ENCODE measurements at places on chromosomes 7 and 10.

DNA sequence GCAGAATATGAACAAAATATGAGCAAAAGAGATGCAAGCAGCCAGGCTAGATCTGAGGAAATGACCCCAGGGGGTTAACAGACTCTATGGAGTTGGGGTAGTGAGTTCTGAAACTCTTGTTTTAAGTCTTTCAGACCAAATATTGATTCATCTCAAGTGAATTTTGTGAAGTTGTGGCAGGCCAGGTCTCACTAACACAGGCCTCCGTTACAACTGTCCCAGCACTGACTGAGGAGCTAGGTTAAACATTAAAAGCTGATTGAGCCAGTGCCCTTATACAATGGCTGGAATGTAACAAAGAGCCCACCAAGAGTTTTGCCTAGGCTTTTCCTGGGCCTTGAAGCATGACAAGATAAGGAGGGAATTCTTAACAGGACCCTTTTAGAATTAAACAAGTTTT lies 192.3 kb upstream of the STK17A start:
- DNase-seq: no peak
- no peaks in the 10 kb centered on the region for H3K27me3 ChIP-seq
- H3K27ac ChIP-seq: no peak overlapping the region

DNA sequence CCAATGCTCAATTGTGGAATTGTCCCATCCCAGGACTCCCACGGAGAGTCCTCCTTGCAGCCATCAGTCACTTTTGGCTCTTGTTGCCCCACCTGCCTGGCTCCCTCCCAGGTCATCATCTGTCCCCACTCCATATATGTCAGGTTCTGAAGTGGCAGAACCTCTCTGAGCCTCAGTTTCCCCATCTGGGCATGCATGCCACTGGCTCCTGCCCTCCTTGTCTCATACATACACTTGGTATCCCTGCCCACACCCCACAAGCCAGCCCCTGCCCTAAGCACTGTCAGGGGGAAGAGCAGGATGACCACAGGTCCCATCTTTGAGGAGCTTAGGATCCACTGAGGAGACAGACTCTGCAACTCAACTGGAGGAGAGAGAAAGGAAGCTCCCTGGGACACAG lies 156.9 kb downstream of the GRID1 start:
- no peak overlapping the region for H3K4me3 ChIP-seq
- H3K4me1 ChIP-seq: no peaks in the 10 kb centered on the region
- H3K27me3 ChIP-seq: no peaks in the 10 kb centered on the region
- no peak for DNase-seq

DNA sequence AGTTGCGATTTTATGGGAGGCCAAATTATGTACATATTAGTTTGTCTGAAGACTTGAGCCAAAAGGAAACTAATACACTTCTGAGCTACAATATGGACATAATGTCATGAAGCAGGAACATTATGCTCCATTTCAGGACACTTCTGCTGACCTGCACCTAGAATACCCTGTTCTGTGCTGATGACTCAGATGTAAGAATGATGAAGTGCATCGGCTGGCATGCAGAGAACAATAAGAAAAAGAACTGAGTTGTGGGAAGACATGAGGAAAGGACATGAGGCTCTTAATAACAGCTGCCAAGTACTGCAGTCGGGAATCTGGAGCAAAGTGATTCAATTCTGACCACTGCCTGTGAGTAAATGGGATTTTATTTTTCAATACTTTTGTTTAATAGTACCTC lies 192.9 kb upstream of the VSTM2A start:
- no peak overlapping the region for H3K4me3 ChIP-seq
- H3K36me3 ChIP-seq: no peaks in the 10 kb centered on the region
- H3K27me3 ChIP-seq: no peaks in the 10 kb centered on the region
- H3K27ac ChIP-seq: no peak overlapping the region
- DNase-seq: no peak
- H3K4me1 ChIP-seq: no peaks in the 10 kb centered on the region

DNA sequence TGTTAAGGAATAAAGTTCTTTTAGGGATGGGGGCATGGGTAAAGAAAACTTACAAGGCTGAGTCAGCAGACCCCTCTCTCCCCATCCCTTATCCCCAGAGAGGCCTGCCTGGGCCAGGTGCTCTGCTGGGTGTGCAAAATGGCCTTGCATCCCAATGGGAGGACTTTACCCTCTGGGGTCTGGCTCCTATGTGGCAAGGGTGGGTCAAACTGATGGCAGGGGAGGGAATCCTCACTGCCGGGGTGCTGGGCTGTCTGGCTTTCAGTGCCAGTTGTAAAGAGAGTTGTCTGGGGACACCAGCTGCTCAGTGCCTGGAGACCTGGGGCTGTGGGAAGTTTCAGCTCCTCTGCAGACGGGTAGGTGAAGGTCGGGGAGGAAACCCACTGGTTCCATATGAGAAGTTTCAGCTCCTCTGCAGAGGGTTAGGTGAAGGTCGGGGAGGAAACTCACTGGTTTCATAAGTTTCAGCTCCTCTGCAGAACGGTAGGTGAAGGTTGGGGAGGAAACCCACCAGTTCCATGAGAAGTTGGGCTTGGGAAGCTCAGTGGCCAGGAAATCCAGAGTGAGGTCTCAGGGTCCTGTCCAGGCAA lies 127.2 kb upstream of the PODXL start:
- H3K27ac ChIP-seq: no peak overlapping the region
- peak; percentile 92 for DNase-seq
- H3K27me3 ChIP-seq: peaks cover 43% of the 10 kb centered on the region
- H3K36me3 ChIP-seq: no peaks in the 10 kb centered on the region
- peaks cover 16% of the 10 kb centered on the region for H3K4me1 ChIP-seq
- H3K4me3 ChIP-seq: no peak overlapping the region

- no peak for DNase-seq
- H3K27me3 ChIP-seq: no peaks in the 10 kb centered on the region
- H3K4me3 ChIP-seq: no peak overlapping the region
- no peak overlapping the region for H3K27ac ChIP-seq
- H3K36me3 ChIP-seq: no peaks in the 10 kb centered on the region
These were observed 189.8 kb downstream of the JCAD start for GRCh38 chr10:29869593-29869992.

Measured in MM.1S (cell line).